ENCODE measurements at places on chromosomes 1 and 21.
A peak's percentile ranks its signal among the peaks of the same experiment; 100 is the strongest.

- peaks cover 9% of the 10 kb centered on the region for H3K36me3 ChIP-seq
- peak overlapping the region; percentile 85 for H3K4me3 ChIP-seq
- peak; percentile 60 for DNase-seq
- H3K27me3 ChIP-seq, result no peaks in the 10 kb centered on the region
- no peaks in the 10 kb centered on the region for H3K4me1 ChIP-seq
- H3K27ac ChIP-seq, result peak overlapping the region; percentile 90
Measured at GRCh38 chr1:155309423-155310021, 856 bp downstream of the FDPS start.

DNA sequence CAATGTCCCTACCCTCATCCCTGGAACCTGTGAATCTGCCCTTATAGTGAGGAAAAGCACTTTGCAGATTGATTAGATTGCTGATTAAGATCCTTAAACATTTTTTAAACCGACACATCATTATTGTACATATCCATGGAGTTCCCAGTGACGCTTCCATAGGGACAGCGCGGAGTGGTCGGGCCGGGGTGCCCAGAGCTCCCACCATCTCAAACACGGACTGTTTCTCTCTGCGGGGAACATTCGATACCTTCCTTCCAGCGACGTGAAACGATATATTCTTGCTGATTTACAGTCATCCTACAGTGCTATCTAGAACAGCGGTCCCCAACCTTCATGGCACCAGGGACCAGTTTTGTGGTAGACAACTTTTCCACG, 4.0 kb downstream of the KRTAP10-12 start:
- H3K36me3 ChIP-seq, result no peaks in the 10 kb centered on the region
- no peak for DNase-seq
- no peak overlapping the region for H3K27ac ChIP-seq
- no peak overlapping the region for H3K4me3 ChIP-seq

DNA sequence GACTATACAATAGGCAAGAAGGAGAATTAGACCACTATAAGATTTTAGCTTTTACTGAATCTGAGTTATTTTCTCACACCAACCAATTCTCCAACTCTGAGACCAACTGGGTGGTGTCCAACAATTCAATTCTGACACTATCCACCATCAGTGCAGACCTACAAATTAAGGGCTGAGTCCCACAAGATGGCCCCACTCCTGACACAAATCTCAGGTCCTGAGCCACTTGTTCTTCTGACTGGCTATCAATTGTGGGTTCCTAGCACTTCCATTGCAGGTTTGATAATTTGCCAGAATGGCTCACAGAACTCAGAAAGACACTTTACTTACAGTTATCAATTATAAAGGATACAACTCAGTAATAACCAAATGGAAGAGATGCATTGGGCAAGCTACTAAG, 6.7 kb downstream of the ERO1B start:
- H3K4me1 ChIP-seq, result peaks cover 3% of the 10 kb centered on the region
- no peak overlapping the region for H3K4me3 ChIP-seq

DNA sequence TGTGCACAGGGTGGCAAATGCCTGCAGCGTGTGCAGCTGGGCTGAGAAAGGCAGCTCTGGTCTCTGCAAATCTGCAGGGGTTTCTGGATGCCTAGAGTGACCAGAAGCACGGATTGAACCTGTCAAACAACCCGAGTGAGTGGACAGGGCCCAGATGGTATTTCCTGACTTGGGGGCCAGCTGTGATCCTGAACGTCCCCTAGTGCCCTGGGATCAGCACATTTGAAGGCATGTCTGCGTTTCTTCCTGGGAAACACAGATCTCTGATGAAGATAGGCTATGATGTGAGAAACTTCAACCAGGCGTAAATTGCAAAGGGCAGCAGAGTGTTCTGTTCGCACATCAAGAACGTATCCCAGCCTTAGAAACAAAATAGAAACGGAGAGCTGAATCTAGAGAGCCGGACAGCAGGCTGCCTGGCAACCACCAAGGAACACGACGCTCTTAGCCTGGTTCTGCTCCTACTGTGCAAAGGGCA, 163.1 kb downstream of the KCNJ6 start:
- H3K4me3 ChIP-seq, result no peak overlapping the region

DNA sequence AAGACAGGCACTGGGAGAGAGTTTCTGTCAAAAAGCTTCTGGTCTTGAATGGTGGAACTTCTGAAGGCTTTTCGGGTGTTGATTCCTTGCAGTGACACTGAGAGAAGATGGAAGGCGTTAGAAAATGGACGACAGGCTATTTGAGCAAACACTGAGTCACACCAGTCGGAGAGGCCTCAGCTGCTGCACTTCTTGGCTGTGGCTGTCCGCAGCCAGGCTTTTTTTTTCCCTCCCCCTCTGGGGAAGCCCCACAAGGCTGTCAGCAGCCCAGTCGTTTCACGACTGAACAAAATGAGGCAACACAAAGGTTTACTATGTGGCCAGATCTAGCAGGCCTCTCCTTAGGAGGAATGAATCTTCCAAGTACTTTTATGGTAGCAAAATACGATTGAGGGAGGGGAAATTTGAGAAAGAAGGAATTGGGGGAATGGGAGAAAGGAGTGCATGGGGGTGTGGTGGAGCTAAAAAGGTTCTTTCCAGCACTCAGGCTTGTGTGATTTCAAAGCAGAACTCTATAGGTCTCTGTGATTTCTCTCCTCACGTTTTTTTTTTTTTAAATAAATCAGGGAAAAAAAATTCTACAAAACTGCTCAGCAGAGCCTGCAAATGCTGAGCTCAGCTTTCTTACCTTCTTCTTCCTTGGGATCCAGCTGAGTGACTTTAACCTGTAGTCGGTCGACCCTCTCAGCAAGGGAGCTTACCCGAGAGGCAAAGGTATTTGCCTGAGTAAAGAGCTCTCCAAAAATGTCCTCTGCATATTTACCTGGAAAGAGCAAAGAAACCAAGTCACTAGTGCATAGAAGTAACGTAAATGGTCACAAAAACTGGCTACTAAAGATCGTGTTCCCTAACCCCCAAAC, 26.1 kb downstream of the GPR3 start:
- H3K27me3 ChIP-seq, result no peaks in the 10 kb centered on the region
- peak overlapping the region; percentile 47 for H3K27ac ChIP-seq
- peak; percentile 86 for DNase-seq

DNA sequence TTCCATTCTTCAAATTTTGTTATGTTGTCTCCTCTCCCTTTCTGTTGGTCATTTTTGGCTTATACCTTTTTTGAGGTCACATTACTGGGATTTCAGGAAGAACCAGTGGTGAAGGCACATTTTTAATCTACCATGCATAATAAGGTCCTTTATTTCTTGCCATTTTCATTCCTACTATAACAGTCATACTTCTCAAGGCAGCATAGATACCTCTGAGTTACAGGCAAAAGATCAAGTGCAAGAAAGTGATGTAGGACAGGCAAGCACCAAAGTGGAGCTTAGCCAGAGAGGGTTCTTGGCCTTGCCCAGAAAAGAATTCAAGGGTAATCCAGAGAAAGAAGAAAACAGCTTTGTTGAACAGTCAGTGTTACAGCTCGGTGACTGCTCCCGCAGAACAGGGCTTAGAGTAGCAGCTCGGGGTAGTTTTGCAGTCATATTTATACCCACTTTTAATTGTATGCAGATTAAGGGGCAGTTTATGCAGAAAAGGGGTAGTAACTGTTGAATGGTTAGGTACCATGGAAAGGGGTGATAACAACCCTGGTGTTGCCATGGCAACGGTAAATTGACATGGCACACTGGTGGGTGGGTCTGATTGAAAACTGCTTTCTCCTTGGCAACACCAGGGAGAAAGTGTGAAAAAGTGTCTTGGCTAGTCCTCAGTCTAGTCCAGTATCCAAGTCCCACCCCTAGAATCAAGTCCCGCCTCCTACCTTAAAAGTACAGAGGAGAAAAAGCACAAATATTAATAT, 39.6 kb upstream of the DOCK7 start:
- no peak for DNase-seq
- H3K4me3 ChIP-seq, result no peak overlapping the region
- no peaks in the 10 kb centered on the region for H3K36me3 ChIP-seq
- no peak overlapping the region for H3K27ac ChIP-seq
- H3K27me3 ChIP-seq, result no peaks in the 10 kb centered on the region

DNA sequence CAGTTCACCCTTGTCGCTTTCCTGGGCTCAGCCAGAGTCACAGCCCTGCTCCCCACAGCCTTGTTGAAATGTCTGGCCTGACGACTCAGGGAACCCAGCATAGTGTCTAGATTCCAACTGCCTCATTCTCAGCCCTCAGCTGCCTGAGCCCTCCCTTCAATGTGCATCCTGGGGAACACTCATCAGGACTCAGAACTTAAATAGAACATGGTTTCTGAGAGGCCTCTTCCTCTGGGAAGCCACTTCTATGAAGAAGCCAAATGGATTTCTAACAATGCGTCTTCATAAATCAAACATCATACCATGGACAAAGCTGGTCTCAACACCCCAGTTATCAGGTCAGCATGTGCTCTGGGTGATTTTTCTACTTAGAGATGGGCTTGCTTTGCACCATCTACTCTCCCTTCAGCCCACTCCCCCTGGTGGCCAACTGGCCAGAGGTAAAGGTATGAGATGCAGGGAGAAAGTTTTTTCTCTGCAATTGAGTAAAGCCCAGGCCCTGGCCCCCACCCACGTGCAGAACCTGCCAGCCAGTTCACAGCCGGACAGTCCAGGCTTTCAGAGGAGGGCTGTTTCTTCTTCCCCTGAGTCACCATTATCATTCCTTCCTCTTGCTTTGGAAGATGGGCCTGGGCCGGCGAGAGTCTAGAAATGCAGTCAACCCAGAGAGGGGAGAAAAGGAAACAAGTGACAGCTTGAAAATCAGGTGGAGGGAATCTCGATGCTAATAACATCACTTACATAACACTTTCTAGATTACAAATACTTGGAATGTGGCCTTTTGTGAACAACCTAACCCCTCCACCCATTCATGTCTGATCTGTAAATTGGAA, 32.1 kb downstream of the CD244 start:
- peaks cover 1% of the 10 kb centered on the region for H3K4me1 ChIP-seq
- H3K4me3 ChIP-seq, result no peak overlapping the region
- no peaks in the 10 kb centered on the region for H3K27me3 ChIP-seq
- DNase-seq, result peak; percentile 49
- no peak overlapping the region for H3K27ac ChIP-seq
- no peaks in the 10 kb centered on the region for H3K36me3 ChIP-seq

- no peaks in the 10 kb centered on the region for H3K36me3 ChIP-seq
- no peak overlapping the region for H3K27ac ChIP-seq
- H3K4me3 ChIP-seq, result no peak overlapping the region
Measured at GRCh38 chr1:228827019-228827418, 91.7 kb downstream of the RHOU start.

DNA sequence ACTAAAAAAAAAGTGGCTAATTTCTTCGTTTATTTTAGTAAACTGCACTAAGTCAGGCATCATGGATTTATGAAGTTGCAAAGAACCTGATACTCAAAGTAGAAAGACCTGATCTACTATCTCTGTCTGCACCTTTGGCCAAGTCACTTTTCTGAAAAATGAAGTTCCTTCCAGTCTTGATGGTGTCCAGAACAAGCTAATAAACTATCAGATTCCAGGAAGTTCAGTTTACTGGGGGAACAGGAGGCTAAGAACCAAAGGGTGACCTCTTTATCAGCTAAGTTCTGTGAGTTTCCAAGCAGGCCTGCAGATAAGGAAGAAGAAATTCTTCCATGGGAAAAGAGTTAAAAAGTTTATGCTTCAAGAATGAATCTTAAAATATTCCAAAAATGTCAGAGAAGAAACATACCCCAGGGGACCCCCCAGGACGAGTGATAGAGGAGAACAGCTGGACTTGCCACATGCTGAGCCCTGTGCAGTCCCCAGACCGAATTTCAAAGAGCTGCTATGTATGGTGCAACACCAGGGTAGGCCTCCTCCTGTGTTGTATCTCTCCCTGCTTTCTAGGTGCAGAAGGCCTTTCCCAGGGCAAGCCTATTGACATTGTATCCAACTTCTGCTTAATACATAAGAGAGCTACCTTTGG, 72.8 kb upstream of the FGGY start:
- no peaks in the 10 kb centered on the region for H3K27me3 ChIP-seq
- H3K4me1 ChIP-seq, result peaks cover 3% of the 10 kb centered on the region
- no peaks in the 10 kb centered on the region for H3K36me3 ChIP-seq
- H3K4me3 ChIP-seq, result no peak overlapping the region

GRCh38 chr1:206448471-206448870, 21.8 kb upstream of the IKBKE start:
- peaks cover 29% of the 10 kb centered on the region for H3K36me3 ChIP-seq
- H3K27ac ChIP-seq, result no peak overlapping the region
- no peak for DNase-seq
- no peak overlapping the region for H3K4me3 ChIP-seq
- no peaks in the 10 kb centered on the region for H3K27me3 ChIP-seq

DNA sequence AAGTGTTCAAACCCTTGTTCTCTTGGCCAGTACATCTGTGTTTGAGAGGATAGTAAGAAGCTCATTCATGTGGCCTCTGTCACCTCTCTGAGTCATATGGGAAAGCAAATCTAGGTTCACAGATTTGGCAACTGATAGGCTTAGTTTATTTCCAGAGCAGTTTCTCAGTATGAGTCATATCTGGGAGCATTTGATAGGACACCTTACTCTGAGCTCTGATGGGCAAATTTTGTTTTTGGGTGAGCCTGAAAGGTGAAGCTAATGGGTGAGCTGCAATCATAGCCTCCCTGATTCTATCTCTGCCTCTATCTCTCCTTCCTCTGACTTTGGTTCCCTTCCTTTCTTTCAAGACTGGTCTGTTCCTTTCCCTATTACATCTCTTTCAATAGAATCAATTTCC, 134.4 kb downstream of the S1PR1 start:
- no peaks in the 10 kb centered on the region for H3K27me3 ChIP-seq
- DNase-seq, result no peak
- no peak overlapping the region for H3K4me3 ChIP-seq
- no peaks in the 10 kb centered on the region for H3K36me3 ChIP-seq

GRCh38 chr1:9520411-9520810, 18.9 kb upstream of the SLC25A33 start:
- no peak overlapping the region for H3K4me3 ChIP-seq
- DNase-seq, result no peak
- H3K36me3 ChIP-seq, result no peaks in the 10 kb centered on the region
- no peaks in the 10 kb centered on the region for H3K4me1 ChIP-seq

GRCh38 chr1:97245682-97246081, 524.1 kb downstream of the PTBP2 start:
- H3K4me1 ChIP-seq, result no peaks in the 10 kb centered on the region
- H3K27me3 ChIP-seq, result no peaks in the 10 kb centered on the region
- H3K36me3 ChIP-seq, result no peaks in the 10 kb centered on the region

GRCh38 chr1:98053471-98054366, 132.9 kb upstream of the DPYD start:
- H3K27me3 ChIP-seq, result peaks cover 52% of the 10 kb centered on the region
- H3K4me1 ChIP-seq, result no peaks in the 10 kb centered on the region
- DNase-seq, result peak; percentile 70
- H3K4me3 ChIP-seq, result peak overlapping the region; percentile 40

Data from lung (tissue), 17 donors.